ENCODE measurements at places on chromosomes 2 and 18.

DNA sequence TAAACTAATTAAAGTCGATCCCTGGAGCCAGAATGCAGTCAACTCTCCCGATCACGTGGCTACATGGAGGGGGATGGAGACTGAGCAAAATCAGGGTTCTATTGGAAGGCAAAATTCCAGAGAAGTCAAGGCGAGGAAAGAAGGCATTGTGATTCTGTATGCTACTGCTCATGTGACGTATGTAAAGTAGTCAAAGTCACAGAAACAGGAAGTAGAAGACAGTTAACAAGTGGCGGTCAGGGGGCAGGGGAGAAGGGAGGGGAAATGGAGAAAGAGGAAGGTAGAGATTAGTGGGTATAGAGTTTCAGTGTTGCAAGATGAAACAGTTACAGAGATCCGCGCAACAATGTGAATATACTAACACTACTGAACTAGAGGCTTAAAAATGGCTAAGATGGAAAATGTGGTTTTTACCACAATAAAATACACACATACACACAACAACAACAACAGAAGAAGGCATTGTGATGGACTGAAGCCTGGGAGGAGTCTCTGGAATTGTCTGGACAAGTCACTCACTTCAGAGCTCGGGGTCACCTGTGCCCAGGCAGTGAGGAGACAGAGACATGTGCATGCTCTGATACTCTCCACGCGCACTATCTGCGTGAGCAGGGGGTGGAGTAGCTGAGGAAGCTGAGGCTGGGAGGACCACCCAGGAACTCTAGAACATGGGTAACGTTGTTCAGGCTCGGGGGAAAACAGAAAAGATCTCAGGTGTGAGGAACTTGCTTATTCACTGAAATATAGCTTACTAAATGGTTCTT lies 89.9 kb upstream of the CDCA7 start:
- no peak for DNase-seq

- peak; percentile 95 for DNase-seq
Observed at GRCh38 chr2:152718076-152718908, at the start of gene ARL6IP6. Gene ARL6IP6 (plus strand): TSS chr2:152718620. CDS start chr2:152718625, 5 bp downstream.

- no peak for DNase-seq
Observed at GRCh38 chr2:126846241-126846640, 52.4 kb upstream of the TEX51 start.

DNA sequence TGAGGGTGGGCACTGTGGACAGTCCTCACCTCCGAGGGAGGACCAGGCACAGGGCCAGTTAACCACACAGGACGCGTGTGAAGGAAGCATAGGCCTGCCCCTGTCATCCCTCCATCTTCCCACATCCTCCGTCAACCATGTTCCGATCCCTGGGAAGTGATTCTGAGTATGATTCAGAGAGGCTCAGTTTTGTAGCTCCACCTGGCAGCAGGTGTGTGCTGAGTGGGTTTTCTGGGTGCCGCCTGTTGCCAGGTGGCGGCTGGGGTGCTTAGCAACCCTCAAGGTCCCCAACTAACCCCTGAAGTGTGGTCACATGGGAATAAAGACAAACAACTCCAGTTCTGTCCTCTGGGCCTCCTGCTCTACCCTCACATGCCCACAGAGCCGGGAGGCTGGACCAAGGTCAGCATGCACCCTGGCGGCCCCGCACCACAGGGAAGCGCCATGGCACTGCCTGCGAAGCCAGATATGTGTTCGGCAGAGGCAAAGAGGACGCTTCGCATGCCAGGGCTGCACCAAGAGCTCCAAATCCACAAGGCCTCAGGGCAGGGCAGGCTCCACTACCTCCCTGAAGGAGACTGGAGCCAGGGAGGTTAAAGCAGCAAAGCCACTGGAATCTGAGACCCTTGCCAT lies 60.0 kb downstream of the ADCY3 start:
- DNase-seq = no peak

All from activated naive CD4-positive, alpha-beta T cell treated with anti-CD3 and anti-CD28 coated beads, Interleukin-2, amount 50 U/mL, for 72 hours (primary cell).